ENCODE measurements at places on chromosomes 7 and 10.

GRCh38 chr10:33653584-33654367 lies 319.3 kb upstream of the NRP1 start:
- DNase-seq, result no peak

DNA sequence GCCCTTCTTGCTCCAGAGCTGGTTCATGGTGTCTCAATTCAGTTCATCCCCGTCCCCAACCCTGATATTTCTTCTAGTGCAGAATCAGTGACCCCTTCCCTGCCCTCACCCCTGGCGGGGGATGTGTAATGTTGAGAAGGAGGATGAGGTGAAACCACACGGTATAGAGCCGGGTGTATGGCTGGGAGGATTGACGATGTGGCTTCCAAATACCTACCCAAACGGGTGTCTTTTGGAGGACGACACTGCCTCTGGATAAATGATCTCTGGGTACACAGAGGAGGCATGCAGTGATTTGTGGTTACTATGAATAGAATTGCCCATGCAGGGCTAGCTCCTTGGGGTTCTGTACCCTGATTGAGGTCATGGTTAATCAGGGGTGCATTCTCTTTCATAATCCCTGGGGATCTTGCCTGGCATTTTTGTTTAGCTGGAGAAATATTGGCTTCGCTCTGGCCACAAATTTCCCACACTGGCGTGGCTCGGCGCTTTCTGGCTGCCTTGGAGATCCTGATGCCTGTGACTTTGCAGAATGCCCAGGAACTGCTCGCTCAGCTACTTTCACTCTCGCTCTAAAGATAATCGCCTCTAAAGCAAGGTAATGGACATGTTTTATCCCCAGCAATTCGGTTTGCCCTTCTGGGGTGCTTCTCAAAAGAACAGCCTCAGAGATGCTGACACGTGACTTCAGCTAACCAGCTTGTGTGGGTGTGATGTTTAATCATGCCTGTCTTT lies 89.2 kb downstream of the RBM20 start:
- DNase-seq, result no peak

DNA sequence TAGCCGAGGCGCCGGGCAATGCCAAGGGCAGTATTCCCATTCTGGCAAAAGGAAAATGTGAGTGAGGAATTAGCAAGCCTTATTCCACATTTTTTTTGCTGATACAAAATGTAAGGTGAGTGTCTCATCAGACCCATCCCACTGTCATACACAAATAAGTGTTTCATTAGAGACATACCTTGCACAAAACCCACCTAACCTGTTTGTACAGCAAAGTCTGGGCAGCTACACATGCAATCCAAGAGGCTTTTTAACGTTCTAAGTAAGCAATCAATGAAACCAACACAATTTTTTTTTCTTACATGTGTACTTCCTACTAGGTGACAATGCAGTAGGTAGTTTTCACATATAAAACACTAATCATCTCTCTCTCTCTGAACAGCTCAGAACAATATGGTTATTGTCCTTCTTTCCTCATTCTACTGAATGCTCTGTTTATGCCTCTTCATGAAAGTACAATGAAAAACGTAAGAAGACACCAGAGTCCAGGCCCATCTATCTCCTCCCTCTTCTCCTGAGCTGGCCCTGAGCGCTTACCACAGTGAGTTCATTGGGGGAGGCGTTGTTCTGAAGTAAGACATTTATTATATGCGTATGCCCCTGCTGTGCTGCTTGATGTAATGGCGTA lies 217.2 kb downstream of the ANK3 start:
- no peak for DNase-seq

DNA sequence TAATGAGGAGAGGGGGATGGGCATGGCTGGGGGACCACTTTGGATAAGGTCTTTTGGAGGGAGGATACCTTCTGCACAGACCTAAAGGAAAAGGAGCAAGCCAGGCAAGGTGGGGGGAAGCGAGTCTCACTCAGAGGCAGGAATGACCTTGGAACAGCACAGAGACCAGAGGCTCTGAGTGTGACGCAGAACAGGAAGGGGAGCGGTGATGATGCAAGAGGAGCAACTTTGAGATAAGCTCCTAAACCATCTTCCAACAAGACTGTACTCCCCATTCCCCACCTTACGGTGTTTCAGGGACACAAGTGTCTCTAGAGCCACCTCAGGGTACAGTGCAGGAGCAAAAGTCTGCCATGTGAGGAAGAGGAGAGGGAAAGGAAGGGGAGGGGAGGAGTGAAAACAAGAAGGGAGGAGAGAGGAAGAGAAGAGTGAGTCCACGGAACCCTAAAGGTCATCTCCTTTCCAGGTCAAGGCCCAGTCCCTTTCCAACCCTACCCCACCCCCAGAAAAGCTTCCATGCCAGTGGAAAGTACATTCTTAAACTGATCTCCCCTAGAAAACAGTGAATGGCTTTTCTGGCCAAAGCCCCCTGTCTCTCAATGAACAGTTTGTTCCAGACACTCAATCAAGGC lies 54.1 kb downstream of the JAZF1 start:
- DNase-seq, result no peak

GRCh38 chr10:19775296-19775695 lies 40.9 kb upstream of the PLXDC2 start:
- no peak for DNase-seq

GRCh38 chr10:121054874-121055273 lies 203.7 kb downstream of the WDR11 start:
- no peak for DNase-seq

All from NCI-H2171 (cell line).